ENCODE measurements at places on chromosomes 2 and 18. TPM values are rescaled to one million over a fixed set of nuclear protein-coding genes. Genes with fewer than 3 reads are reported as not detected.

GRCh38 chr2:23689891-23690290 is 237.0 kb downstream of the ATAD2B start:
- no peaks in the 10 kb centered on the region for H3K27me3 ChIP-seq
- DNase-seq: no peak
- H3K27ac ChIP-seq: no peak overlapping the region
- no peak overlapping the region for H3K4me3 ChIP-seq
- no peaks in the 10 kb centered on the region for H3K36me3 ChIP-seq
- H3K4me1 ChIP-seq: peaks cover 7% of the 10 kb centered on the region

DNA sequence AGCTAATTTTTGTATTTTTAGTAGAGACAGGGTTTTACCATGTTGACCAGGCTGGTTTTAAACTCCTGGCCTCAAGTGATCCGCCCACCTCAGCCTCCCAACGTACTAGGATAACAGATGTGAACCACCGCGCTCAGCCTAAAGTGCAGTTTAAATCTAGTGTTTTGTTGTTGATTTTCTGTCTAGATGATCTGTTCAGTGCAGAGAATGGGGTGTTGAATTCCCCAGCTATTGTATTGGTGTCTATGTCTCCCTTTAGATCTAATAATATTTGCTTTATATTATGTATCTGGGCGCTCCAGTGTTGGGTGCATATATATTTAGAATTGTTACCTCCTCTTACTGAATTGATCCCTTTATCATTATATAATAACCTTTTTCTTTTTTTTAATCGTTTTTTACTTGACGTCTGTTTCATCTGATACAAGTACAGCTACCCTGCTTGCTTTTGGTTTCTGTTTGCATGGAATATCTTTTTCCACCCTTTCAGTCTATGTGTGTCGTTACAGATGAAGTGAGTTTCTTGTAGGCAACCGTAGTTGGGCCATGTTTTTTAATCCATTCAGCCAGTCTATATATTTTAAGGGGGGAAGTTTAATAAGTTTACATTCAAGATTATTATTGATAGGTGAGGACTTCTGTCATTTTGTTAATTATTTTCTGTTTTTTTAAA is 34.3 kb downstream of the GALM start:
- peaks cover 45% of the 10 kb centered on the region for H3K36me3 ChIP-seq
- H3K4me3 ChIP-seq: peak overlapping the region; percentile 71
- H3K4me1 ChIP-seq: peaks cover 60% of the 10 kb centered on the region
- peak overlapping the region; percentile 95 for H3K27ac ChIP-seq

DNA sequence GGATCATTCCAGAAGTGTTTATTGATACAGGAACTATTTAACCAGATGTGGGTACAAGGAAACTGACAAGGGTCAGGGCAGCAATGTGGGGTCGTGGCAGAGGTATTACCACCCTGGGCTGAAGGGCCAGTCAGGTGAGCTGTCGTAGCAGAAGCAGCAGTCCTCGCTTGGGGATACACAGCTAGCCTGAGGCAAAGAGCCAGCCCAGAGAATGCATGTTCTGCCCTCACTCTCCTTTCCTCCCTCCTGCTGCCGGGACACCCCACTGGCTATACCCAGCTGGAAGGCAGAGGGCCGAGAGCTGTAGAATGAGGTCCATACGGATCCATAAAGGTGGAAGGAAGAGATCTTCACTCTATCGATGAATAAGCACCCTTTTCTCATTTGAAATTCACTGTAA is 32.2 kb upstream of the GBX2 start:
- H3K27ac ChIP-seq: no peak overlapping the region
- H3K4me1 ChIP-seq: no peaks in the 10 kb centered on the region
- no peak for DNase-seq
- H3K4me3 ChIP-seq: no peak overlapping the region
- no peaks in the 10 kb centered on the region for H3K27me3 ChIP-seq
- no peaks in the 10 kb centered on the region for H3K36me3 ChIP-seq

GRCh38 chr18:61256291-61256690 is 76.9 kb upstream of the CDH20 start:
- H3K4me3 ChIP-seq: no peak overlapping the region
- DNase-seq: no peak
- no peak overlapping the region for H3K27ac ChIP-seq
- H3K27me3 ChIP-seq: no peaks in the 10 kb centered on the region
- H3K36me3 ChIP-seq: no peaks in the 10 kb centered on the region
- H3K4me1 ChIP-seq: no peaks in the 10 kb centered on the region

GRCh38 chr2:208101716-208102631 is 22.4 kb downstream of the CRYGD start:
- H3K4me3 ChIP-seq: no peak overlapping the region
- no peak overlapping the region for H3K27ac ChIP-seq
- DNase-seq: no peak
- peaks cover 16% of the 10 kb centered on the region for H3K4me1 ChIP-seq
- H3K27me3 ChIP-seq: peaks cover 14% of the 10 kb centered on the region
- no peaks in the 10 kb centered on the region for H3K36me3 ChIP-seq

DNA sequence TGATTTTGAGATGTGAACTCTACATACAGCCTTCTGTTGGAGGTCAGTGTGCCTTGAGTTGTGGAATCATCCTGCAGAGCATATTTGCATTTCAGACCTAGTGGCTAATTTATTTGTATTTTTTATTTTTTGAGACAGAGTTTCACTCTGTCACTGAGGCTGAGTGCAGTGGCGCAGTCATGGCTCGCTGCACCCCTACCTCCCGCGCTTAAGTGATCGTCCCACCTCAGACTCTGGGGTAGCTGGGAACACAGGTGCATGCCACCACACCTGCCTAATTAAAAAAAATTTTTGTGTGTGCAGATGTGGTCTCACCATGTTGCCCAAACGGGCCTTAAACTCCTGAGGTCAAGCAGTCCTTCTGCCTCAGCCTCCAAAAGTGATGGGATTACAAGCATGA is 104.4 kb downstream of the ASXL3 start:
- H3K4me1 ChIP-seq: no peaks in the 10 kb centered on the region
- no peak overlapping the region for H3K27ac ChIP-seq
- no peak overlapping the region for H3K4me3 ChIP-seq
- no peak for DNase-seq
- H3K27me3 ChIP-seq: no peaks in the 10 kb centered on the region
- no peaks in the 10 kb centered on the region for H3K36me3 ChIP-seq

DNA sequence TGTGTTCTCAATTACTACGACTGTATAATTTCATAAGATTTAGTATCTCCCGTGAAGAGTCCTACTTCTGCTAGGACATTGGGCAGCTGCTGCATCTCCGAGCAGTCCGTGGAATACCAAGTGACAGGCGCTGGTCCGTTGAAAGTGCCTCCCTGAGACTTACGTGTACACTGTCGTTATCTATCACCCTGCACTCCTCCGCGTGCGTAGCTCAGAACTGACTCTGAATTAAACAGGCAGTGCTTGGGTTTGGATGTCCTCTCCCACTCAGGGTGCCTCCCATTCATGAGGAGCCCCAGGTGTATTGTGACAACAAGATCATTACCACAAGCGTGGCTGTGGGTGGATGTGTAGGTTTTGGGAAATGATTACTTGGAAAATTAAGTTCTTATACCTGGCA is 148.4 kb downstream of the SH3RF3 start:
- H3K36me3 ChIP-seq: no peaks in the 10 kb centered on the region
- H3K4me1 ChIP-seq: no peaks in the 10 kb centered on the region
- H3K4me3 ChIP-seq: no peak overlapping the region
- H3K27ac ChIP-seq: no peak overlapping the region
- peaks cover 11% of the 10 kb centered on the region for H3K27me3 ChIP-seq

GRCh38 chr2:174597345-174598047 is at the start of gene WIPF1:
TSS of gene WIPF1 (minus strand) at chr2:174597804. CDS start at chr2:174585573, 12,231 bp downstream.
- H3K4me1 ChIP-seq: peaks cover 51% of the 10 kb centered on the region
- peak within 1 kb of the TSS; percentile 91 for H3K4me3 ChIP-seq
- H3K36me3 ChIP-seq: peaks cover 70% of the 10 kb centered on the region
- peak; percentile 83 for DNase-seq
- peak within 1 kb of the TSS; percentile 95 for H3K27ac ChIP-seq

The PJVK gene
- total RNA-seq: 1.9 TPM

The KLHL14 gene
- not detected for total RNA-seq

The LAMA1 gene
- not detected for total RNA-seq

The KYNU gene
- total RNA-seq: not detected

The OSGEPL1 gene
- total RNA-seq: 11.3 TPM

Data from activated CD8-positive, alpha-beta memory T cell treated with anti-CD3 and anti-CD28 coated beads, Interleukin-2, amount 10 ng/mL, durations not matched to agents 7 days and 5 days (primary cell).